H7 (cell line): ENCODE measurements at places on chromosomes 4 and X.

DNA sequence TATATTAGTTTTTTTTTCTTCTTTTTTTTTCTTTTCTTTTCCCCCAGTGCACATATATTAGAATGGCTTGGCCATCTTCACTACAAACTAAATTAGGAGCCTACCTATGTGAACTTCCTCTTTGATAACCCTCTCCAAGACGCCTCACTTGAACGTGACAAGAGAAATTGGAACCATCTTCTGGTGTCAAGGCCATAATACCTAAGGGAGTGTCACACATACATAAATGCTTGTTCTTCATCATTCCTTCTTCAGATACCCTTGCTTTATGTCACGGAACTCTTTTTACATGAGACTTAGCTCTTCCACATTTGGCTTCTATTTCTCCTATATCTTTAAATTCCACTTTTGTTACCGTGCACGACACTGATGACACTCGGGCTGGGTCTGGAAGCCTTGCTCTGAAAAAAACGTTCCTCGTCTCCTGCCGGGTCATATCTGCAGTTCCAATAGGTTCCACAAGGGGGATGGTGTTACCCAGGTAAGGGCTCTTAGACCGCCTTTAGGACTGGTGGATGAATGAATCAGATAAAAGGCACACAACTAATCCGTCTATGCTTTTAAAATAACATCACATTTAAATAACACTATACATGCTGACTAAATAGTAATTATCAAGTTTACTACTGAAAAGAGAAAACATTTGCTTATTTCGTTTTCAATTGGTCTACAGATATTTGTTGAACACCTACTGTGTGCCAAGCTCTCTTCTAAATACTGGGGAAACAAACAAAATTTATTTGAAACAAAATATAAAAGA, 19.9 kb downstream of the DGAT2L6 start:
- peak; percentile 57 for DNase-seq

- no peak for DNase-seq
These were observed 65.5 kb upstream of the LAS1L start for GRCh38 chrX:65600106-65600505.

GRCh38 chr4:20532116-20532790, 168.0 kb upstream of the PACRGL start:
- DNase-seq: no peak

DNA sequence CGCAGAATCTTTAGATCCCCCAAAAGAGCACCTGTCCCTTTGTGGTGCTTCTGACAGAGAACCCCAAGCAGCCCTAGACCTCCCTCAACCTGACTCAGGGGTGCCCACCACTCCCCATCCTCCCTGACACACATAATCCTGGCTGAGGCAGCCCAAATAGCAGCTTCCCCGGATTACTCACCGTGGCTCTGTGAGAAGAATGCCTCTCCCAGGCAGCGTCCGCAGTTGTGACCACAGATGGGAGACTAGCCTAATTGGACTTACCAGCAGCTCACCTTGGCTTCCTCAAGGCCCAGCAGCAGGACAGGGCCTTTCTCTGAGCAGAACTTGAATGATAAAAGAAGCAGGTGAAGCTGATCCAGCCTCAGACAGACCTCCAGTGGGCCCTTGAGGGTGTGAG, 10.3 kb upstream of the ODAPH start:
- no peak for DNase-seq

- no peak for DNase-seq
These were observed 10.8 kb upstream of the HADH start for GRCh38 chr4:107978716-107979451.

GRCh38 chr4:52957220-52957686, 95.1 kb downstream of the RASL11B start:
- no peak for DNase-seq

DNA sequence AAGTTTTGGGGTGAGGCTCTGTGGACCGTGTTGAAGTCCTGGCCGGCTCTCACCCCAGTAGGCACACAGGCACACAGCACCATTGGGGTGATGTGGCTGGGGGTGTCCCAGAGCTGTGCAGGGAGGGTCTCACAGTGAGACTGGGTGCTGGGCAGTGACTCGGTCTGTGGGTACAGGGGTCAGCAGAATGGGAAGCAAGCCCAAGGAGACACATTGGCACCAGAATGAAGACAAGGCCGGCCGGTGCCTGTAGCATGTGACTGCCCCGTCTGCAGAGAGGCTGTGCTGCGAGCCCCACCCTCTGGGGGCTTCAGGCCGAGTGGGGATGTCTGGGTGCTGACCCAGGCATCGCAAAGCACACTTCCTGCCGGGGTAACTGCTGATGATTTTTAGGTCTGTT, 5.2 kb downstream of the MAEA start:
- peak; percentile 60 for DNase-seq

GRCh38 chrX:122133478-122133877, 1050.6 kb upstream of the GRIA3 start:
- DNase-seq: no peak

GRCh38 chr4:566508-567295, 9.4 kb downstream of the TMEM271 start:
- peak; percentile 87 for DNase-seq

GRCh38 chr4:101669138-101669831, 121.2 kb upstream of the BANK1 start:
- no peak for DNase-seq

GRCh38 chr4:89022426-89023128, 34.4 kb downstream of the FAM13A start:
- no peak for DNase-seq

DNA sequence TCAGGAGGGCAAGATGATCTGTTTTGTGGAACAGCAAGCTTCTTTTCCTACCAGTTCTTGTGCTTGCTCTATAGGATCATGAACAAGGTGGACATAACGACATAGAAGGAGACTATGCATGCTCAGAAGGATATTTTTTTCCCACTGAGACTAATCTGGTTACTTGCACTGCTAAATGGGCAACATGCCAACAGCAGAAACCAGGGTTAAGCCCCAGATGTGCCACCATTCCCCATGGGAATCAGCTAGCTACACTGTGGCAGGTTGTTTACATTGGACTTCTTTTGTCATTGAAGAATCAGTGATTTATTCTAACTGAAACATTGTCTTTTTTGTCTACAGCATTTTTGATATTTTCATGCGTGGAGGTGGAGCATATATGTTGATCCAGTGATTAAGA, 165.6 kb downstream of the C4orf33 start:
- DNase-seq: no peak

DNA sequence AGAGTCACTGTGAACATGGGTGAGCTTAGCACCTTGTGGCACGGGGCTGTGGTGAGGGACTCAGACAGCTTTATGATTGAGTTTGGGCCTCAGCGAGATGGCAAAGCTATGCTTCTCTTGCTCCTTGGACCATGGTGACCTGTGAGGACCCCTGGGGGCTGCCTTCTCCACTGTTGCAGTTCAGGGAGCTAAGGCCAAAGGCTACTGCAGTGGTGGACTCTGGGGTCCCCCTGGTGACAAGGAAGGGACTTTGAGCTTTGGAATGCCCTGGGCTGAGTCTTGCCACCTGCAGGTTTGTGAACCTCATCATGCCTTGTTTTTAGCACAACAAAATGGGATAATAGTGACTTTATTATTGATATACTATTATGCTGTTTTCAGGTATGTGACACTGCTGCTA, 36.5 kb downstream of the TBL1X start:
- DNase-seq: peak; percentile 51

DNA sequence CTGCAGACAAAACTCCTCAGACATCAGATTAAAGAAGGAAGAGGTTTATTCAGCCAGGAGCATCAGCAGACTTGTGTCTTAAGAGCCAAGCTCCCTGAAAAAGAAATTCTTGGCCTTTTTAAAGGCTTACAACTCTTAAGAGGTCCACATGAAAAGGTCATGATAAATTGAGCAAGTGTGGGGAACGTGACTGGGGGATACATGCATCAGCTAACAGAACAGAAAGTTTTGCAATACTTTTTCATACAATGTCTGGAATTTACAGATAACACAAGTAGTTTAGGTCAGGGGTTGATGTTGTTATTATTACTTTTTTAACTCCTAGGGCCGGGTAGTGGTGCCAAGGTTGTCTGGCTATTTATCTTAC, 55.6 kb upstream of the RBMX start:
- no peak for DNase-seq

DNA sequence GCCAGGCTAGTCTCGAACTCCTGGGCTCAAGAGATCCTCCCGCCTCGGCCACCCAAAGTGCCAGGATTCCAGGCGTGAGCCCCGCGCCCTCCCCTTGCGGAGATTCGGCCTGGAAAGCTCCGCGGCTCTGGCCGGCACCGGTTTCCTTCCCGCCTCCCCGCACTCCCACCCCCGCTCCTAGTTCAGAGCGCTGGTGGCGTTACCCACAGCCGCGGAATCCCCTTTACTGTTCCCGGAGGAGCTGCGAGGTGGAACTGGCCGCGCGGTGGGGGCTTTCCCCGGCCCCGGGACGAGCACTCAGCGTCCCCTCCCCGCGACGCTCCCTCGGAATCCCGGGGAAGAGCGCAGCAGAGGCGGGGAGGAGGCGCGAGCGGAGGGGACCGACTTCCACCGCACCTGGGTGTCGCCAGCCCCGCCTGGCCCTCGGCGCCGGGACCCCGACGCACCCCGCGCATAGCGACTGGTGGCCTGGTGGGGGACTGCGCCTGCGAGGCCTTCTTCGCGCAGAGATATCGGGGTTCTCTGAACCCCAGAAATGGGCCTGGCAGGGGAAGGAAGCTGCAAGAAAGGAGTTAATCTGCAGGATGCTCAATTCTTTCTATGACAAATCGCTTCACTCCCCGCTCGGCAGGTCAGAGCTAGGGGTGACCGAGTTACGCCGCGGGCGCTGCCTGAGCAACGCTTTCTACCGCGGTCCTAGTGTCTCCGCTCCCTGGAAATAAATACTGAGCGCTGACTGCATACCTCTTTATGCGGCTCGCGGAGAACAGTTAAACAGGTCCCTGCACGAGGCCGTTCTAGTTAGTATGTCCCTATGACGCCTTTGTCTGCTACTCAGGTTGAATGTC, 14.6 kb upstream of the SLC25A4 start:
- peak; percentile 91 for DNase-seq

- DNase-seq: no peak
These were observed 729.5 kb upstream of the LCORL start for GRCh38 chr4:18751083-18751482.

DNA sequence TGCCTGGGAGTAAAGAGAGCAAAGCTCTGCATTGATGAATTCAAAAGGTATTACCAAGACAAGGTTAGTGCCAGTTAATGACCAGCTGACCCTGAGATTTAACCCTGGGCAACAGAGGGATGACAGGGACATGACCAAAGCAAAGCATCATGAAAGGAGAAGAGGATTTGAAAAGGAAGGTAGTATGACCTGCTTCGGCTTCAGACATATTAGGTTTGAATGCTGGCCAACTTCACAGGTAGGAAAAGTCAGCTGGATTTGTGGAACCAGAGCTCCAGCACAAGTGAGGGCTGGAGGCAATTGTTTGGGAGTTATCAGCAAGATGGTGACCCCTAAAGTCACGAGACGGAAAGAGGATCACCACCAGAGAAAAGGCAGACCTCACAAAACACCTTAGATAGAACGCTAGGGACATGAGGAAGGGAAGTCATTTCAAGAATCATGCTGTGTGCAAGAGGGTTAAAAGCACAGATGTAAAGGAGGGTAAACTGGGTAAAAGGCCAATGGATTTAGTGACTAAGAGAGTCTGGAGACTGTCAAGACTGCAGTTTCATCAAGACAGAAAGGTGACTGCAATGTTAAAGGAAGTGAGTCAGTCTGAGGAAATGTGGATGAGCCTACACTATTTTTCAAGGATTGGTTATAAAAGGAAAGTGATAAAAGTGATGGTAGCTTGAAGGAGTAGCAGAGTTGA, 45.6 kb downstream of the SH3RF1 start:
- DNase-seq: no peak

GRCh38 chr4:56149591-56149990, 200.8 kb downstream of the CEP135 start:
- DNase-seq: no peak

DNA sequence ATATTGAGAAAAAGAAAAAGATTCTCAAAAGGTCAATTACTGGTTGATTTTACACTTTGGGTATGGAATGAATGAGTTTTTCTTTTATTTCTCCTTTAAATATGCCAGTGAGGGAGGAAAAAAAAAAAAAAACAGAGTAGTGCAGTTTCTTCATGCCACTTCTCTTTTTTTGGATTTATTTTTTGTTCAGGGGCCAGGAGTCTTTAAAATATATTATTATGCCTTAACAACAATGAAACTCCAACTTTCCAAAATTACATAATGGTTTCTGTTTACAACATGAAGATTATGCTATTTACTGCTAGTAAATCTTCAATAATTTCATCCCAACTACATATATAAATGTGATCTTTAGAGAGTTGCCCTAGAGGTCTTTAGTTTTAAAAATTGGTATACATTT, 31.9 kb downstream of the DTHD1 start:
- no peak for DNase-seq

DNA sequence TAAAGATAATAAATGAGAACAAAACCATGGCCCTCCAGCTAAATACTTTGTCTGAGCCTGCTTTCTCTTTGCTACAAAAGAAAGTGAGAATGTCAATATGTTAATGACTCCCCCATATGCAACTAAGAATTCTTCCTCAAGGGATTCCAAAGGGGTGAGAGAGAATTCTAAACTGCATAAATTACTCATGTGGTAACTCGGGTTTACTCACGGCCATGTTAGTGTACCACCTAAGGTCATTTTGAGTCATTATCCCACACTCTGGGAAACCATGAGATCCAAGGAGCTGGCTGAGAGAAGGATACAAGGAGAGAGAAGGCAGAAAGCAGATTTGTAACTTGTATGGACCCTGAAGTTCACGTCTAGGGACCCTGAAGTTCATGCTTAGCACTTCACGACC, 190.3 kb downstream of the DHX15 start:
- DNase-seq: peak; percentile 15

DNA sequence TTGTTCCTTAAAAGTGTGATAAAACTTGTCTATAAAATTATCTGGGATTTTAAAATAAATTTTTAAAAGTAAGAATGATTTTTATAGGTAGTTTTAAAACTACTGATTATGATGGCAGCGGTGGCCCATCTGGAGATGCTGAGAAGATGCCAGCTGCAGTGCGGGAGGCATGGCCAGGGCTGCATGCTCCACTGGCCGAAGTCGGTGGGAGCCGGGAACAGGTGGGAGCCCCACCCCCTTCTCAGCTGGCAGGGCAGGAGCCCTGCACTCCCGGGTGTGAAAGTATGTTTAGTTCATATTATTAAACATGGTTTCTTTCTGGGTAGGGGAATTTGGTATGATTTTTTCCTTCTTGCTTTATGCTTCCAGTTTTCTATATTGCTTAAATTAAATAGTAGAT, 63.8 kb downstream of the CORIN start:
- peak; percentile 26 for DNase-seq

DNA sequence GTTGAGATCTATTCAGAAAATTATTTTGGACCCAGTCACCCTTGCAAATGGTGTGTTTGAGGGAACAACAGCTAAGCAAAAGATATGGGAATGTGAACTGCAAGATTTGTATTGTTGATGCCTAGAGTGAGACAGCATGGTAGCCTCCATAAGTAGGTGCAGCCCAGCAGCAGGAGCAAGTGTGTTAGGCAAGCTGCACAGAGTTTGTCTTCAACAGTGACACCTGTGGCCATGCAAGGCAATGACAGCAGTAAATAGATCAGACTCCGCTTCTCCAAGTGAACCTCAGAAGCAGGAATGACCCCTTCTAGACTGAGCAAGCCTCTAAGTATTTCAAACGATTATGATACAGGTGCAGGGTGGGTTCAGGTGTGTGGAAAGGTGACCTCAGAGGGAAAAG, 133.4 kb upstream of the MSX1 start:
- DNase-seq: peak; percentile 38
